ENCODE measurements at places on chromosomes 2 and 18.

GRCh38 chr2:68200157-68200787 is 42.6 kb downstream of the PNO1 start:
- DNase-seq = no peak

DNA sequence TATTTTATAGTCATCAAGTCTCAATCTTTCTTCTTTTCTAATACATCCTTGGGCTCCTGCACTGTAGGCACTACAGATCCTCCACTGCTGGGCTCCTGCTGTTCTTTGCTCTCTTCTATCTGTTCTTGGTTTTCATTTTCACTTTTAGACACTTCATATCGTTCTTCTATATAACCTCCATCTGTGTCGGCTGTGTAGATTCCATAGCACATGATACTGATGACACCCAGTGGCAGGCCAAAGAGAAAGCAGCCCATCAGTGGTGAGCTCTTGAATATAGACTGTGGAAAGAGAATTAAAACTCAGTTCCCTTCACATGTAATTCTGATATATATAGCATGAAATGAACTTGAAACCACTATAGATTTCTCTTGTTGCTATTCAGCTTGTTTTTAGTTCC is 38.0 kb downstream of the TMX3 start:
- DNase-seq = peak; percentile 51

DNA sequence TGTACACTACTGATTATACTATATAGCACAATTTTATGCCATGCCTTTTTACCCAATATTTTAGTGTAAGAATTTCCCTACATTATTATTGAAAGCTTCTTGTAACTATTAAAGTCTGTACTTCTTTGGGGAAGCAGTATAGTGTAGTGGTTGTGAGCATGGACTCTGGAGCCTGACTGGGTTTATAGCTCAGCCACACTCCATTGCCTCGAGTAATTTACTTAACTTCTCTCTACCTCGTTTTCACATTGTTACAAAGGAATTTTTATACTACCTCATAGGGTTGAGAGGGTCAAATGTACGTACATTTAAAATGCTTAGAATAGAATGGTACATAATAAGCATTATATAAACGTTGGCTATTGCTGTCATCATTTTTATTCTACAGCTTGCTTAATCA is 139.2 kb downstream of the UBR3 start:
- no peak for DNase-seq

DNA sequence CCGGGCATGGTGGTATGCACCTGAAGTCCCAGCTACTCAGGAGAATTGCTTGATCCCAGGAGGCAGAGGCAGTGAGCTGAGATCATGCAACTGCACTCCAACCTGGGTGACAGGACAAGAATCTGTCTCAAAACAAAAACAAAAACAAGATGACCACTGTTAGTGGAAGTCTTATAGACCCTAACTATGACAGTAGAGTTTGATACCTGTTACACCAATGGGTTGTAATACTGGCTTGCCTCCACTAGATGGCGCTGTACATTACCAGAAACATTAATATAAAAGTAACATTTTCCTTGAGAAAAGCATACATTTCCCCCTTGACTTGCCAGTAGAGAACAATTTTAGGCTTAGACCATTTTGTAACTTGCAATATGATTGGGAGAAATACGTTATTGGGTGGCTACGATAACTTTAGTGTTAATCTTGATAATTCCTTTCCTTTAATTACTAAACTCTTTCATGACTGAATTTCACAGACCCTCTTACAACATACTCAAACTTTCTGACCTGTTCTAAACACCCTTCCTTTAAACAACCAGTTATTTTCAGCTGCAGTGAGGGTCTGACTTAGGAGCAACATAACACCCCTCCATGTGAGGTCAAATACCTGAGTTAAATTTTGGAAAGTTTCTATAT is 19.5 kb downstream of the SLC25A52 start:
- DNase-seq = peak; percentile 33

DNA sequence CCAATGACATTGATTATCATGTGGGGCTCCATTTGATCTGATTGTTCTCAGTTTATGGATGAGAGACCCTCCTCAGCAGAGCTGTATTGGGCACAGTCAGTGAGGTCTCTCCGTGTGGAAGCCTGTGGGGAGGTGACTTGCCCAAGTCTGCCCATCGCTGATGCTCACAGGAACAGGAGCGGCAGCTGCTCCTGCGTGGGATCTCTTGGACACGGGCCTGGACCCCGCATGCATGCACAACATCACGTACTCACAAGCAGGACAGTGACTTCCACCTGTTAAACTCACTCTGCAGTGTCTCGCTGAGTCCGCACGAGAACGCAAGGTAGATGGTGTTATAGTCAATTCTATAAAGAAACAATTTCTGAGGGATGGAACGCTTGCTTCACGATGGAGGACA is 55.0 kb downstream of the KCNF1 start:
- no peak for DNase-seq

- no peak for DNase-seq
These were observed 260.7 kb upstream of the KLHL29 start for GRCh38 chr2:23124214-23124750.

GRCh38 chr2:106058469-106059137 is 135.5 kb downstream of the UXS1 start:
- no peak for DNase-seq

- no peak for DNase-seq
These were observed 666.8 kb downstream of the ARHGAP15 start for GRCh38 chr2:143796051-143796450.

GRCh38 chr2:133952896-133953295 is 301.0 kb upstream of the MGAT5 start:
- no peak for DNase-seq

DNA sequence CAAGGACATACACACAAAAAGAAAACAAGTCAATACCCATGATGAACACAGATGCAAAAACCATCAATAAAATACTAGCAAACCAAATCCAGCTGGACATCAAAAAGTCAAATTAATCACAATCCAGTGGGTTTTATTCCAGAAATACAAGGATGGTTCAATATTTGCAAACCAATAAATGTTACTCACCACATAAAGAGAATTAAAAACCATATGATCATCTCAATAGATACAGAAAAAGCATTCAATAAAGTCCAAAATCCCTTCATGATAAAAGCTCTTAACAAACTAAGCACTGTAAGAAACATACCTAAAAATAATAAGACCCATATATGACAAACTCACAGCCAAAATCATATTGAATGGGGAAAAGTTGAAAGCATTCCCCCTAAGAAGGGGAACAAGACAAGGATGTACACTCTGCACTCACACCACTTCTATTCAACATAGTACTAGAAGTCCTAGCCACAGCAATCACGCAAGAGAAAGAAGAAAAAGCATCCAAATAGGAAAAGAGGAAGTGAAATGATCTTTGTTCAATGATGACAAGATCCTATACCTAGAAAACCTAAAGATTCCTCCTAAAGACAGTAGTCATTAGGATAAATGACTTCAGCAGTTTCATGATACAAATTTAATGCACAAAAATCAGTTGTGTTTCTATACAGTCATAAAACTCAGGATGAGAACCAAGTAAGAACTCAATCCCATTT is 62.6 kb downstream of the TRAPPC8 start:
- DNase-seq = no peak

DNA sequence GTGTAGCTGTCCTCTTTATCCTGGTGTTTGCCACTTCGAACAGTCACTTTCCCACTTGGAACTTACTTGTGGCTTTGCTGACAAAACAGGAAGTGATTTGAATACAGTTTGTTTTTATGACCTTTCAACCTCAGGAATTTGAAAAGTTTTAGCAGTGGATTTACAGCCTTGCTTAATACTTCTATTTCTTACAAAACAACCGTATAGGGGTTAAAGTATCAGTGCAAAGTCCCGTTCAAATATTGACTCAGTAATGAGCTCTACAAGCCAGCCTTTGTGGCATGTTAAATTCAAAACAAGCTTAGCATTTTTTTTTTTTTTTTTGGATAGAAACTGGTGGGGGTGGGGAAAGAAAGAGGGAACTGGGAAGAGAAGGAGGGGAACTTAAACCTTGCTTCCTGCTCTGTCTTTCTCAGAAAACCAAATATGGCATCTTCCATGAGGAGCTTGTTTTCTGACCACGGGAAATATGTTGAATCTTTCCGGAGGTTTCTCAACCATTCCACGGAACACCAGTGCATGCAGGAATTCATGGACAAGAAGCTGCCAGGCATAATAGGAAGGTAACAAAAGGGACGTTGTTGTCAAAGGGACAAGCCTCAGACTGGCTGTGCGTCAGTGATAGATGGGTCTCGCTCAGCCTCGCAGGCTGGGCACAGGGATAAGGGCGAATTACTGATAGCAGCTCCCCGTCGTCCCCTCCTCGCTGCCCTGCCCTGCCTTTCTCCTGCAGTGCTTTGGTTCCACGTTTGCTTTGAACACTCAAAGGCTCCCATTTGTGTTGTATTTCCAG is at the start of gene HNMT:
Gene HNMT (plus strand): TSS at position 408 of the 793 bp plus-strand sequence. CDS start 19 bp downstream, at position 427.
- DNase-seq = peak; percentile 88

DNA sequence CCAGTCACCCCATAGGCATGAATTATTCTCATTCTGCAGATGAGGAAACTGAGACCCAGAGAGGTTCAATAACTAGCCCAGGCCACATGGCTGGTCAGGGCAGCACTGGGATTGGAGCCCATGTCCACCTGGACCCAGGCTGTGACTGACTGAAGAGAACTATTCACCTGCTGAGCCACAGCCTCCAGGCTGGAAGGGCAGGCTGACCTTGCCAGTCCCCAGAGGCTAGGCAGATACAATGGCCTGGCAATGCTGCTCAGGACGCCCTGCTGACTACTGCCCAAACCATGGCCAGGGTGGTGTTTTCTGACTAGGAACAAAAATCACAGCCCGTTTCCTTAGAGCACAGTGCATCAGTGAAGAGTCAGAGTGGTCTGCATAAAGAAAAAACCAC is 36.8 kb downstream of the HS6ST1 start:
- no peak for DNase-seq

Data from AG10803 (cell line).